Kidney (tissue), 22 donors: ENCODE measurements at places on chromosomes 5 and 9.

- DNase-seq = peak; percentile 48
These were observed 294.3 kb upstream of the IRX1 start for GRCh38 chr5:3301306-3301705.

GRCh38 chr9:130535818-130536521 lies 43.4 kb upstream of the FUBP3 start:
- peak; percentile 56 for DNase-seq

GRCh38 chr5:151110122-151110681 lies 29.4 kb upstream of the TNIP1 start:
- DNase-seq = no peak

- no peak for DNase-seq
These were observed 615.1 kb downstream of the CDH12 start for GRCh38 chr5:22238047-22238446.

DNA sequence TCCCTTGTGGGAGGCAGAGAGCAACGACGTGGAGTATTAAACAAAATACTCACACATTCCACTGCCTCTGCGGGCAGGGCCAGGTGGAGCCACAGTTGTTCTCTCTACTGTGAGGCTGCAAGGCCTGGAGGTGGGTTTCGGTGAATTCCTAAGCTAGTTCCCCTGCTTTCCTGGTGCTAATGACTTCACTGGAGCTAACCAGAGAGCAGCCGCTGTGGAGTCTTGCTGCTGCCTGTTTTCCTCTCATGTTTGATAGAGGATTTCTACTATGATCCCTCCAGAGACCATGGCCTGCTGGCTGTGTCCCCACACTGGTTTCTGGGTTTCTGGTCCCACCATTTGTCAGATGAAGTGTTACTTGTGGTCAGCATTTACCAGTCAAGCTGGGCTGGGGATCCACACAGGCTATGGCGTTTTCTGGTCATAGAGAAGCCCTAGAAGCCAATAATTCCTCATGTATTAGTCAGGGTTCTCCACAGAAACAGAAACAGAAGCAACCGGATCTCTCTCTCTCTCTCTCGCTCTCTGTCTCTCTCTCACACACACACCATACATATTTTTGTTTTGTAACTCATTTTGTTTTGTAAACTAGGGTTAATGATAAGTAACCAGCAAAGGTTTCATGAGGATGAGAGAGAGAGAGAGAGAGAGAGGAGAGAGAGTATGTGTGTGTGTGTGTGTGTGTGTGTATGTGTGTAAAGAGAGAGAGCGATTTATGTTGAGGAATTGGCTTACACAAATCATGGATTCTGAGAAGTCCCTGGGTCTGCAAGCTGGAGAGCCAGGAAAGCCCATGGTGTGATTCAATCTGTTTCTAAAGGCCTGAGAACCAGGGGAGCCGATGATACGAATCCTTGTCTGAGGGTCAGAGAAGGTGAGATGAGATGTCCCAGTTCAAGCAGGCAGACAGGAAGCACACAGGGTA lies 403.0 kb downstream of the GADD45G start:
- peak; percentile 24 for DNase-seq

DNA sequence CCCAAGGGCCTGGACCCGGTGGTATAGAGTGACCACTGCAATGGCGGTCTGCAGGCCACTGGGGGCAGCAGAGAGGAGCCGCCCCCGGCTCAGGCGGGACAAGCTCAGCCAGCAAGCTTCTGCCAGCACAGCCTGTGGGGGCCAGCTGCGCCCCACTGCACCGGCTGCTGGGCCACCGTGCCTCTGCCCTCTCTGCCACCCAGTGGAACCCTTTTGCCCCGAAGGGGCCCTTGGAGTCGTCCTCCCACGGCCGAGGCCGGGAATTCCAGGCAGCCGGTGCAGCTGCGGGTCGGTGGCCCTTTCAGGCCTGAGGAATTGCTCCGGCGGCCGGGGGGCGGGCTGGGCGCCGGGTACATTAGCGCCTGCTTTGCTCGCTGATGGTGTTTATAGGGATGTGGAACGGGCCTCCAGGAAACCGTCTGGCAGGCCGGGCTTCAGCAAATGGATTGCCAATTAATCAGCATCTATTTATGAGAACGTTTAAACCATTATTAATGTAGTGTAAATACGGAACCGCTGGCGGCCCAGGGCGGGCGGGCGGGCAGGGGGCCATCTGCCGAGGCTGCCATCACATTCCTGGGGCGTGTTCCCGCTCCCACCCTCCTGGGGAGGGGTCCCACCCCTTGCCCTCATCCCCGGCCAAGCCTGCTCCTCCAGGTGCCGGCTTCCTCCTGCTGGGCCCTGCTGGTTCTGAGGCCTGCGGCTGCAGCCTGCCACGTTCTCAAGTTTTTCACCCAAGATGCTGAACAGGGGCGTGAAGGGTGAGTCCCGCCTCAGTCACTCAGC lies 127.4 kb downstream of the BARX1 start:
- no peak for DNase-seq

DNA sequence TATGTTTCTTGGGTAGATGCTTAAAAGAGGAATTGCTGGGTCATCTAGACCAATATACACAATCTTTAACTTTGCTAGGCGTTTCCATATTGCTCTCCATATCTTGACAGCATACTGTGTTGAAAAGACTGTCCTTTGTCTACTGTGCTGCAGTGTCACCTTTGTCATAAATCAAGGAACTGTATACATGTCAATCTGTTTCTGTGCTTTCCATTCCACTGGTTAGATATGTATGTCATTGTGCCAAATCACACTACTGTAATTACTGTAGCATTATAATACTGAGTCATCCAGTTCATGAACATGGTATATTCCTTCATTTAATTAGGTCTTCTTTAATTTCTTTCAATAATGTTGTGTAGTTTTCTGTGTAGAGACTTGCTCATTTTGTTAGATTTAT lies 149.7 kb upstream of the RASGRF2 start:
- DNase-seq = no peak

- no peak for DNase-seq
These were observed 14.6 kb downstream of the CPEB4 start for GRCh38 chr5:173902743-173903142.

GRCh38 chr5:3099526-3099925 lies 348.0 kb upstream of the IRX2 start:
- DNase-seq = no peak
